ENCODE measurements at places on chromosomes 7 and 10.

GRCh38 chr10:102645388-102645740 lies 1.1 kb downstream of the TRIM8 start:
- no peak for DNase-seq

DNA sequence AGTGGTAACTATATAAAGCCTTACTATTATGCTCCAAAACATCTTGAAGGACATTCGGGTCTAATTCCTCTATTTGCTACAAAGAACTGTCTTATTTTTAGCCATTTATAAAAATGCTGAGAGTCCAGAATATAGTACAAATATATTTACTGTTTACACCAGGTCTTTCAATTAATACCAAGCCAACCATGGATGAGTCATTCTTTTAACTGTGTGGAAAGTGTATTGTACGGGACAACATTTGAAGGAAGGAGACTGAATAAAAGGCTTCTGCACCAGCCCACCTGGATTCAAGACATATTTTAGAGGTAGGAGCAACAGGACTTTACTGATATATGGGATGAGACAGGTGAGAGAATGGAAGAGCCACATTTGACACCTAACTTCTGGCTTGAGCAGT lies 35.4 kb downstream of the MASTL start:
- DNase-seq = no peak

GRCh38 chr7:19754521-19755116 lies 18.8 kb downstream of the TMEM196 start:
- DNase-seq = no peak

GRCh38 chr7:135160098-135160857 lies 10.2 kb downstream of the CYREN start:
- DNase-seq = no peak

- DNase-seq = peak; percentile 60
Measured at GRCh38 chr10:12181065-12181775, 14.5 kb downstream of the NUDT5 start.

- no peak for DNase-seq
Measured at GRCh38 chr10:124935946-124936345, 6.0 kb upstream of the ZRANB1 start.

DNA sequence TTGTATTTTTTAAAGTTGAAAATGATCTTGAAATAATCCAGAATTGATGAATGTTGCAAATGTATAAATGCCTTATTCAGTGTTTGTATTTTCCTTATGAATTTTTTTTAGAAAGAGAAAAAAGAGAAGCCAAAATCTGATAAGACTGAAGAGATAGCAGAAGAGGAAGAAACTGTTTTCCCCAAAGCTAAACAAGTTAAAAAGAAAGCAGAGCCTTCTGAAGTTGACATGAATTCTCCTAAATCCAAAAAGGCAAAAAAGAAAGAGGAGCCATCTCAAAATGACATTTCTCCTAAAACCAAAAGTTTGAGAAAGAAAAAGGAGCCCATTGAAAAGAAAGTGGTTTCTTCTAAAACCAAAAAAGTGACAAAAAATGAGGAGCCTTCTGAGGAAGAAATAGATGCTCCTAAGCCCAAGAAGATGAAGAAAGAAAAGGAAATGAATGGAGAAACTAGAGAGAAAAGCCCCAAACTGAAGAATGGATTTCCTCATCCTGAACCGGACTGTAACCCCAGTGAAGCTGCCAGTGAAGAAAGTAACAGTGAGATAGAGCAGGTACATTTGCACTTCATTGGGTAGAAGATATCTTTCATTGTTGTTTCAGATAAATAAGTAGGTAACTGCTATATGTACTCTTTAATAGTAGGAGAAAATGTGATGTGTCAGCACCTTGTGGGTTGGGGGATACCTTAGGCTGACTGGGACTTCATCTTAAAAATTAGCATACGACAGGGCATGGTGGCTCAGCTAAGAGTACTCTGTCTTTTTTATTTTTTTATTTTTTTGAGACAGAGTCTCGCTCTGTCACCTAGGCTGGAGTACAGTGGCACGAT lies 3.9 kb downstream of the DDX21 start:
- no peak for DNase-seq

- no peak for DNase-seq
Measured at GRCh38 chr7:2255145-2256139, 13.4 kb downstream of the NUDT1 start.

- no peak for DNase-seq
Measured at GRCh38 chr10:86801995-86802394, 45.6 kb downstream of the BMPR1A start.

- DNase-seq = no peak
Measured at GRCh38 chr10:7365027-7365745, 45.6 kb downstream of the SFMBT2 start.

- DNase-seq = no peak
Measured at GRCh38 chr10:68074031-68074774, 880 bp downstream of the HERC4 start.
